HepG2 (cell line): ENCODE measurements at places on chromosomes 2 and 18. TPM values are rescaled to one million over a fixed set of nuclear protein-coding genes. Genes with fewer than 3 reads are reported as not detected.

Gene VIT
- not detected in 2 replicates for total RNA-seq

Gene MBD5
- total RNA-seq: 12.9 and 13.5 TPM in 2 replicates

Gene OTX1
- 3.0 and 5.0 TPM in 2 replicates for total RNA-seq

GRCh38 chr2:33034784-33035183 lies 88.0 kb downstream of the LTBP1 start:
- DNase-seq: no peak
- H3K27ac ChIP-seq: no peak overlapping the region
- H3K36me3 ChIP-seq: no peaks in the 10 kb centered on the region
- H3K27me3 ChIP-seq: no peaks in the 10 kb centered on the region; the same call in 1 of the 2 replicates

GRCh38 chr2:11582862-11583752 lies 49.3 kb downstream of the GREB1 start:
- peaks cover 51% of the 10 kb centered on the region for H3K36me3 ChIP-seq
- peak overlapping the region; percentile 36 for H3K27ac ChIP-seq
- peak; percentile 79 for DNase-seq
- peaks cover 22% of the 10 kb centered on the region for H3K4me1 ChIP-seq

GRCh38 chr18:79733986-79734770 lies 54.6 kb downstream of the CTDP1 start:
- peaks cover 70% of the 10 kb centered on the region; the same call in 2 of the 3 replicates for H3K36me3 ChIP-seq
- no peak overlapping the region for H3K4me3 ChIP-seq
- no peak for DNase-seq
- no peak overlapping the region for H3K27ac ChIP-seq
- H3K27me3 ChIP-seq: no peaks in the 10 kb centered on the region

DNA sequence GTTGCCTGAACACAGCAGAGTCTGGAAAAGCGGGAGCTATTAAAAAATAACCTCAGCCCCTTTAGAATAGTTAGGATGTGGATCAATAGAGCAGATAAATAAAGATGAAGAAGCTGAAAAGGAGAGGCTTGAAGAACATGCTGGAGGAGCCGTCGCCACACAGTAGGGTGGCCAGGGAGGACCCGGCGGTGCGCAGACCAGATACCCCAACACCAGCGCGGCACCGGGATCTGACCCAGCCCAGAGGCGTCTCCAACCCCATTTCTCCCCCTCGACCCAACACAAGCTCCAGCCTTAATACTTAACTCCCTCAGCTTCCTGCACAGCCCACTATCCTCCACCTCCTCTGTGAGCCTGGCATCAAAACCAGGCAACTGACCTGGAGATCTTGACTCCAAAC lies 16.0 kb downstream of the CYB5A start:
- peaks cover 64% of the 10 kb centered on the region for H3K4me1 ChIP-seq
- peaks cover 8% of the 10 kb centered on the region; the same call in 2 of the 3 replicates for H3K36me3 ChIP-seq
- no peaks in the 10 kb centered on the region for H3K27me3 ChIP-seq

GRCh38 chr2:157559061-157559460 lies 69.6 kb downstream of the ACVR1C start:
- H3K4me1 ChIP-seq: no peaks in the 10 kb centered on the region
- H3K36me3 ChIP-seq: no peaks in the 10 kb centered on the region
- no peak overlapping the region for H3K27ac ChIP-seq
- H3K27me3 ChIP-seq: no peaks in the 10 kb centered on the region

DNA sequence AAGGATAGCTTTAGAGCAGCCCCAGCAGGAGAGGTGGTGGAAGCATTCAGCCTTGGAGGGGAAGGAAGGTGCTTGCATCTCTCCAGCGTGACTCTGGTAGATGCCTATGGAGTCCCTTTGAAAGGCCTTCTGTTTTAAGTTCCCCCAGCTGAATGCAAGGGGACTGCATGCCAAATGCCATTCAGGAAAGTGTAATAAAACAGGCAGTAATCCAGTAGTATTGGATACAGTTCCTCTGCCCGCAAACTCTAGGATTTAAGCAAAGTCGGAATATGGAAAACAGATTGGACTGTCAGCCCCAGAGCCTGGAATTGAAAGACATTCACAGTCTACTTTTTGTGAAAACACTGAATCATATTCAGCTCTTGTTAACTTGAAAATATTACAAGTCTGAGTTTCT lies 125.2 kb upstream of the GAREM1 start:
- H3K27ac ChIP-seq: no peak overlapping the region
- no peak for DNase-seq
- H3K4me1 ChIP-seq: no peaks in the 10 kb centered on the region
